ENCODE measurements at places on chromosomes 3 and 15.

- DNase-seq = no peak
Observed at GRCh38 chr15:24659622-24660021, 16.0 kb upstream of the NPAP1 start.

GRCh38 chr3:56421205-56421604 lies 47.1 kb downstream of the ERC2 start:
- no peak for DNase-seq

DNA sequence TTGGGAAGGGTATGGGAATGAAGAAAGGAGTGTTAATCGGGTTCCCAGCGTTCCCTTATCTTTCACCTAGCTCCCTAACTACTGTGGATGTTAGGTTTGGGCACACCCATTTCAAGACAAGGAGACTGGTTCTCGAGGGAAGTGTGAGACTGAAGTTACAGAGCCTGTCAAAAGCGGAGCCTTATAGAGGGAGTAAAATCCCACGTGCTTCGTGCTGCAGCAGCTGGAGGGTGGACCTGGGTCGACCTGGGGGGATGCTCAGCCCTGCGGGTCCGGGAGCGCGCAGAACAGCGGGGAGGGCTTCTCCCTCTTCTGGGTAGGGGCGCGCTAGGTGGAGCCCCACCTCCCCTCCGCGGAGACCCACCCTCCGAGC lies 314 bp upstream of the TMED3 start:
- peak; percentile 25 for DNase-seq

DNA sequence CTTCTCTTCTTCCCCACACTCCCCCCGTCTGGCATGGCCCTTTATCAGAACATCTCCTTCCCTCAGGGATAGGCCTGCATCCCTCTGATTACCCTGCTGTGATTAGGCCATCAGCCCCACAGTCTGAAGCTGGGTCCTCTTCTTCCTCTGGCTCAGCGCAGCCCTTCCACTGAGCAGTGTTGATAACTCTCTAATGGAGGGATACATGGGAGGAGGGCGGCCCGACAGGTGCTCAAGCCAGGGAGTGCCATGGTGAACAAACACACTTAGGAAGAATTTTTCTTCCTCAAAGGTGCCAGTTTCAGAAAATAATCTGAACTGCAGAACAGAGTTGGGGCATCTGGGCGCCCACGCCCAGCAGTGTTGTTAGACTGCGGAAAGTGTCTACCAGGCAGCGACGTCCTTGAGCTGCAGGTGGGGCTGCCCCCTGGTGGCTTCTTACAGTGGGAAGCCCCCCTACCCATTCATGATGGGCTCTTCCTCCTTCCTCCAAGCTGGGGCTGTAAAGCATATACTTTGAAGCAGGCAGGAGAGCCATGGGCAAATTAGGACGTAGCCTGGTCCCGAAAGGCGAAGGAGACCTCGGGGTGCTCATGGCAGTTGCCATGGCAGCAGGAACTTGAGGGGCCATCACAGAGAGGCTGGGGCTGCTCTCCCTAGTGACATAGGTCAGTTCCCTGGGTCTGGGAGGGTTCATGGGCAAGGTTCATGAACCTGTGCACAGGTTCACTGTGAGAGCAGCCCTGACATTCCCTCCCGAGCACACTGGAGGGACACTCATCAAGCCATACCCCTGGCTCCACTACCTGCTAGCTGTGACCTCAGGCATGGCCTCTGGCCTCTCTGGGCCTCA lies 33.2 kb upstream of the NR2C2 start:
- DNase-seq = no peak

DNA sequence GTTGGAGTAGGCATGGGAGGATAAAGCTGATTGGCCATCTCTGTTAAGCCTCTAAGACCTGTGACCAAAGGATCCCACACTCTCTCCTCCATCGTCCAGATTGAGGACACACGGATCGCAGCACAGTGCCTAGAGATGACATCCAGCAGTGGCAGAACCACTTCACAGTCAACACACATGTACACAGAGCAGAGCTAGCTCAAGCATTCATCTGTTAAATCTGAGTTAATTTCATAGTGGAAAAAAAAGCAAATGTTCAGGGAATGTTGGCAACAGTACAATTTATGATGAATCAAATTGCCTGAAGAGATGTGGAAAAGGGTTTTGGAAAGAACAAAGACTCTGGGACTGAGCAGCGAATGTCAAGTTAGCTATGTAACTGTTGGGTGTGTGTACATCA lies 108.1 kb upstream of the PLAAT1 start:
- DNase-seq = peak; percentile 67

DNA sequence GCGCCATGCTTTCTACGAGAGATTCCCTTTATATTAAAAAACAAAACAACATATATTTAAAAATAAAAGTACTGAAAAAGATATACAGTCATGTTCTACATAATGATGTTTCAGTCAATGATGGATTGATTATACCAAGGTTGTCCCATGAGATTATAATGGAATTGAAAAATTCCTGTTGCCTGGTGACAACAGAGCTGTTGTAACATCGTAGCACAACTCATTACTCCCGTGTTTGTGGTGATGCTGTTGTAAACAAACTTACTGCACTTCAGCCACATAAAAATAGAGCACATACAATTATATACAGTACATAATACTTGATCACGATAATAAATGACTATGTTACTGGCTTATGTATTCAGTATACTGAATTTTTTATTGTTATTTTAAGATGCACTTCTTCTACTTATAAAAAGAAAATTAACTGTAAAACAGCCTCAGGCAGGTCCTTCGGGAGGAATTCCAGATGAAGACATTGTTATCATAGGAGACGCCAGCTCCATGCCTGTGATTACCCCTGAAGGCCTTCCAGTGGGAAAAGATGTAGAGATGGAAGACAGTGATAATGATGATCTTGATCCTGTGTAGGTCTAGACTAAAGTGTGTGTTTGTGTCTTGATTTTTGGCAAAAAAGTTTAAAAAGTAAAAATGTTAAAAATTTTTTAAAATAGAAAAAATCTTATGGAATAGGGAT lies 11.7 kb downstream of the CCR1 start:
- DNase-seq = no peak

- no peak for DNase-seq
Observed at GRCh38 chr3:113079218-113079961, 88.6 kb downstream of the GTPBP8 start.

- no peak for DNase-seq
Observed at GRCh38 chr3:32886296-32886695, 65.1 kb upstream of the CCR4 start.

DNA sequence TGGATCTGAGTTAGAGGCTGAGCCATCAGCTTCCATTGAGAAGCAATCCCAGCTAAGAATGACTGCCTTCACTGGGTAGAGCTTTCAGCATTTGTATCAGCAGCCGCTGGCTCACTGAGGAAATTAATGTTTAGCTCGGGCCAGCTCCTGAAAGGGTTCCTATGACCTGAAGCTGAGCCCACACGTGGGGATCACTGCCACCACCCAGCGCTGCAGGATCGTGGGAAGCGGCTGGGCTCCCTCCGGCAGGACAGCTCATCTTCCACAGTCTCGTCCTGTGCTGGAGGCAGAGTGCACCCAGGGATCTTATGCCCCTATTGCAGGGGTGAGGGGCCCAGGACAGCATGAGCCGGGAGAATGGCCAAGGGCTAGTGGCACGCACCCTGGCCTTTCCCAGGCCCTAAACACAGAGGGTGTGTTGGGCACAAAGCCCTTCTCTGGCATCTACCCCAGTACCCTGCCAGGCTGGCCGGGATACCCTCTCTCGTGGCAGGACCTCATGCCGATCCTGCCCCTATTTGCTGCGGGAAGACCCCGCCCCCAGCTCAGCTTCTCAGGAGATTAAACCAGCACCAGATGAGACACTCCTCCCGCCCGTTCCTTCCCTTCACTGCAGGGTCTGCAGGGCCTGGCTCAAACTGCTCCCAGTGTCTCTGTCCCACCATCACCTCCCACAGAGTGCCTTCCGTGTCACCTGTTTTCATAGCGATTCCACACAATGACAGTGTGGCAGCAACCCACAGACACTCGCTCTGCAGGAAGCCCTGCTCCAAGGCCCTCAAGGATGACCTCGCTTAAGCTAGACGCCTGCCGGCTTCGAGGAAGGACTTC lies 28.5 kb downstream of the KLHL25 start:
- no peak for DNase-seq

GRCh38 chr3:52055537-52056351 lies 627 bp downstream of the DUSP7 start:
- peak; percentile 45 for DNase-seq

DNA sequence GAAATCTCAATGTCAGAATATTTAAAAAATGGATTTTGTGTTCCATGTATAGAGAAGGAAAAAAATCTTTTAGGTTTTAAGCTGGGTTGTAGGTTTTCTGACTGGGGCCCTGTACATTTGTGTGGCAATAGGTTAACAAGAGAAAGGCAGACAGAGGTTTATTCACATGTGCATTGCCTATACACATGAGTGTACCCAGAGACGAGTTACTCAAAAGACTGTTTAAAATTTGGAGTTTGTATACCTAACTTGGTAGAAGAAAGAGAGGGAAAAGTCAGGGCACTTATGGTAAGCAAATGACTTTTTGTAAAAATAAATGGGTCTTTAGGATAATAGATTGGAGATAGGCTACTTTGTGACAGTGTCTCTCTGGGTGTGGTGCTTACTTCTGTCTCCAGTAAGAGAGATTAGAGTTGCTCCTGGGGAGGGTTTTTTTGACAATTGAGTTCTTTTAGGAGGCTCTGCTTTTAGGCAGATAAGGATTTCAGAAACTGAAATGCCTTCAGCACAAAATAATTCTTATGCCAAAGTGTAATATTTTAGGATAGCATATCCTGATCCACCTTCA lies 225.2 kb downstream of the TCF12 start:
- no peak for DNase-seq

DNA sequence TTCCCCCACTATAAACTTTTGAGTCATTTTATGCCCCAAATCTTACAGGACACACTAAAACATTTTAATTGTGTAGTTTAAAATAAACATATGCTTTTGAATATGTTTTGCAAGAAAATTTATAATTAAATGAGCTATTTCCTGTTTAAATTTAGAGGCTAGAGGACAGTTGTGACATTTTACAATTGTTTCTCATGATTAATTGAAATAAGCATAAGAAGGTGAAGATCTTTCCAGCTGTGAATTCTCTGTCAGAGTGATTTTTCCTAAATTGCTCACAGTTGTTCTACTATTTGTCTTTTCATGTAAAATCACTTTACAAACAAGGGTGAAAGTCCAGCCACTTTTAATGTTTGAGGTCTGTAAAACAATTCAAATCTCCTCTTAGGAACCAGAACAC lies 892.3 kb downstream of the CADM2 start:
- no peak for DNase-seq

- peak; percentile 41 for DNase-seq
Observed at GRCh38 chr3:11244121-11244677, 28.0 kb upstream of the ATG7 start.

- peak; percentile 45 for DNase-seq
Observed at GRCh38 chr15:100711516-100712021, 109.2 kb downstream of the ASB7 start.

Measured in fibroblast of the aortic adventitia (primary cell).